CD4-positive, alpha-beta T cell treated with Interferon gamma for 1 hour (primary cell): ENCODE measurements at places on chromosomes 7 and 10.

DNA sequence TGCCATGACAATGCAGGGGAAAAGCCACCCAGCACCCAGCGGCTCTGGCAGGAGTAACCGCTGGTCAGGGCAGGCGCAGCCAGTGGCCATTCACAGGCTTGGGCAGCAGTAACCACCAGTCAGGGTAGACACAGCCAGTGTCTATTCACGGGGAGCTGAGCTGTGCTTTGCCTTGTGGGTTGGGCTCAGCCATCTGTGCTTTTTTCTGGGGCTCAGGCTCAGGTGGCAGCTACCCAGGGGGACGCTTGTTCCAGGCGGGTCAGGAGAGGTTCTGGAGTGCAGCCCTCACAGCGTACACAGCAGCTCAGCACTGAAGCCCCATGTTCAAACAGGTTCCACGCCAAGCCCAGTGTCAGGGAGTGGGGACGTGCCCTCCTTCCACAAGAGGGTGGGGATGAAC, 28.5 kb downstream of the FOXL3 start:
- DNase-seq, result no peak

DNA sequence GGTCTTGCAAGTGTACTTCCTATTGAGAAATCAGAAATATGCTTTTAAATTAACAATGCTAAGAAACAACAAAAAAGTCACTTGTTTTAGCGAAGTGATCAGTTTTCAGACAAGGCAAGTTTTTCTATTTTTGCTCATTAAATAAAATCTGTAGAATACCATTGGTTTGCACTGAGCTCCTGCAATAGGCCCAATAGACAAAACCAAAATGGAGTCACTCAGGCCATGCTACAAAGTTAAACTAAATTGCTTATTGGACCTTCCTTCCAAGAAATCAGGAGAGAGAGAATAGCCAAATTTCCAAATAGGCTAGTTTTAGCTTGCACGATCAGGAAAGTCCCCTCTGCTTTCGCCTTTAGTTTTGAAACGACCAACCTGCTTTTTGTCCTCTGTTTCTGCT, 73.4 kb upstream of the SLC13A1 start:
- DNase-seq, result no peak

GRCh38 chr10:59078978-59079377, 97.5 kb upstream of the PHYHIPL start:
- DNase-seq, result no peak

DNA sequence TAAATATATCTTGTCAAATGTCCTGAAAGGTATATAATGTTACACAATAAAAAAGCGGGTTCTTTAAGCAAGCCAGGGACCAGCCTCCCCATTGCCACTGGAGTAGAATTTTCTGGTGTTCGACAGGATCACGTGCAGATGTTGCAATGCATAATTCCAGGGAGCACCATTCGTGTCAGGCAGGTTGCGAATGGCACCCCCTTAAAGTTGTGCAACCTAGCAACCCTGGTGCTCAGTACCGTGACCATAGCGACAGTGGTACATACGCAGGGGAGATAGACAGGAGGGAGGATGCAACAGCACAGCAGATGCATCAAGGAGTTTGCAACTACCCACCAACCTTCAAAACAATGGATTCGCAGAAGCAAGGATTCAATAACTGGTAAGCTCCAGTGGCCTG, 6.6 kb upstream of the BMPR1A start:
- no peak for DNase-seq

DNA sequence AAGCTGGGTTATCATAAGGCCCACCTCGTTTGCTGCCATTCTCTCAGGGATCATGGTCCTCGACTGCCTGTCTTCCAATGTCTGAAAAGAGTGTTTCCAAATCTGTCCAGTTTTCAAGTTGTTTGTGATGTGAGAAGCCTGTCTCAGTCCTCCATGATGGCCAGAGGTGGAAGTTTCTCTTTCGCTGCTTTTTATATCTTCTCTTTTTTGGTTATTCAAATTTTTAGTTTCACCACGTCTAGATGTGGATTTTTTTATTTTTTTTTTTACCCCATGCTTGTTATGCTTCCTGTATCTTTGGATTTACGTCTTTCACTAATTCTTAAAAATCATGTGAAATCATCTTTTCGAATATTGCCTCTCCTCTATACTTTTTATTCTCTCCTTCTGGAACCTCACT, 6.1 kb upstream of the RBM33 start:
- DNase-seq, result no peak

- no peak for DNase-seq
These were observed 31.5 kb upstream of the GSAP start for GRCh38 chr7:77447616-77448015.

DNA sequence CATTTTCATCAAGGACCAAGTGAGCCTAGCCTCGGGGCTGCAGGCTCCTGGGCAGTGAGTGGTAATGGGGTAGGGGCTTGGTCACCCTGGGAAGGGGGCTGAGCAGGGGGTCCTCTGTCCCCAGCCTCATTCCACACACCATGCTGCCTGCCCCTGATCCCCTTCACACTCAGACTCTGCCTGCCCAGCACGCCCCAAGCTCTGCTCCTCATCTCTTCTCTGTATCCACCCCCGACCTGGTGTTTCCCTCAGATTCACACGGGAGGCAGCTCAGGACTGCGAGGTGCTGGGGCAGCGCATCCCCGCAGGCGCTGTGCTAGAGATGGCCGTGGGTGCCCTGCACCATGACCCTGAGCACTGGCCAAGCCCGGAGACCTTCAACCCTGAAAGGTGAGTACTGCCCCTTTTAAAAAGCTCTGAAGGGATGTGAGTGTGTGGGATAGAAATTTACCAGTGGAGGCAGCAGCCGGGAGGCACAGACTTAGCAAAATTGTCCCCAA, 47.2 kb downstream of the PARP12 start:
- DNase-seq, result no peak

DNA sequence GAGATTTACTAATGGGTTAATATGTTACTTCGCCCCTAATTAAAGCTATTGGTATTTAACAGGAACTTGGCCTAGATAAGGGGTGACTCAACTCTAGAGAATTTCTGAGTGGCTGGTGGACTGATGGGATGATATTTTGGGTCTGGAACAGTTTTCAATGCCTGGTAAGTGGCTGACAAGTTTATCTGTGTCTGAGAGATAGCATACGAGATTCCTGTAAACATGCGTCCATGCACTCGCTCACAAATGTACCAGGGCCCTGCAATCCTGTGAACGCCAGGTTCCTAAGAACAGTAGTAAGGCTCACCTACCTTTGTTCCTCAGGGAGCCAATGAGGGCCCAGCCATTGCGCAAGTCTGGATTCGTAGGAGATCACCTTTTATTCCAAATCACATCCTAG, 683.8 kb upstream of the ANKRD30A start:
- DNase-seq, result no peak

DNA sequence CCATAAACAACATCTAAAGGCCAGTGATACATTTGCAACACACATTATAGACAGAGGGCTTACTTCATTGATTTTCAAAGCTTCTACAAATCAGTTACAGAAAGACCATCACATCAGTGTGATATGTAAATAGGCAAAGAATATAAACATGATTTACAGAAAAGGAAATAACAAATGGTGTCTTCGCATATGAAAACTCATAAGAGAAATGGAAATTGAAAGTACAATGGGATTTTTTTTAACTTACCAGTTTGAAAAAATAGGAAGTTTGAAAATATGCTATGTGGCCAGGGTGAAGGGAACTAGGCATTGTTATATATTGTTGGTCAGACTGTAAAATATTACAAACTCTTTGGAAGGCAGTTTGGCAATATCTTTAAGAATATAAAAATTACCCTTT, 27.3 kb downstream of the SEC23IP start:
- DNase-seq, result no peak

GRCh38 chr7:112092709-112093395, 113.3 kb downstream of the DOCK4 start:
- DNase-seq, result no peak

- no peak for DNase-seq
These were observed at the start of gene EGFR for GRCh38 chr7:55018361-55019190. TSS of gene EGFR (plus strand) at chr7:55019017. CDS start at chr7:55019278, 261 bp downstream.

- DNase-seq, result peak; percentile 34
These were observed 8.7 kb upstream of the CALHM1 start for GRCh38 chr10:103467406-103467805.

DNA sequence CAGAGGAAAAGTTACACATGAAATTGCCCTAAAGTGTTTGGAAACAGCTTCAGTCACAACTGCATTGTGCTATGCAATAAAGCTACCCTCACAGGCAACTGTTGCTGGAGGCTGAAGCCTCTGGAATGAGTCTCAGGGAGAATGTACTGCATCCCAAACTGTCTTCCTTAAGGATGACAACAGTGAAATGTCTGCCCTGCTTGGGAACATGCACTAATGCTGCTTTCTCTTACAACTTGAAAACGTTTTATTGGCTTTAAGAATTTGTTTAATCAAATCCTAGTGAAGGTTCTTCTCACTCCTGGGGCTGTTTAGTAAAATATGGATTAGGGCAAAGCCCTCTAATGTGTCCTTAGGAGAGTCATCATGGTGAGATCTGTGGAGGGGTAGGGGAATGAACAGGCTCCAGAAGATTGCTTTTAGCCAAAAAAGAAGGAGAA, 215.4 kb downstream of the TWIST1 start:
- no peak for DNase-seq

DNA sequence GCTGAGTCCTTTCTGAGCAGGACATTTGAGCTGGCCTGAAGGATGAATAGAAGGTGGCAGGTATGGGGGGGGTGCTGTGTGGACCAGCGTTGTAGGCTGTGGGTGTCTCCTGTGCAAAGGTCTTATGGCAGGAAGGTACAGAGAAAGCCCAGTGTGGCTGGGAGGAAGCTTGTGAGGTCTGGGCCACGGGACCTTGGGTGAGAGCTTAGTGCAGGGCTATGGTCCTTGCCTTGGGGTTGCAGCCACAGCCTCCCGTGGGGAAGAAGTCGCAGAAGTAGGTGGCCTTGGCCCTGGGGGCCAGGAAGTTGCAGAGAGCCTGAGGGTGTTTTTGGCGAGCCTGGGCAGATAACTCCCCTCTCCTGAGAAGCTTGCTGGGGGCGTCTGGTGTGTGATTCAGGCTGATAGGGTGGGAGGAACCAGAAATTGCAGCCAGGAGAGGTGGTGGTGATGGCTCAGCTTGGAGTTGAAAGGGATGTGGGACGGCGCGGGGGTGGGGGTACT, 172.0 kb upstream of the TNRC18 start:
- no peak for DNase-seq

GRCh38 chr7:19290968-19291367, 145.7 kb upstream of the FERD3L start:
- DNase-seq, result no peak

- DNase-seq, result no peak
These were observed 4.3 kb downstream of the EBF3 start for GRCh38 chr10:129959544-129960480.

GRCh38 chr7:117091721-117092120, 138.4 kb downstream of the ST7 start:
- DNase-seq, result no peak

DNA sequence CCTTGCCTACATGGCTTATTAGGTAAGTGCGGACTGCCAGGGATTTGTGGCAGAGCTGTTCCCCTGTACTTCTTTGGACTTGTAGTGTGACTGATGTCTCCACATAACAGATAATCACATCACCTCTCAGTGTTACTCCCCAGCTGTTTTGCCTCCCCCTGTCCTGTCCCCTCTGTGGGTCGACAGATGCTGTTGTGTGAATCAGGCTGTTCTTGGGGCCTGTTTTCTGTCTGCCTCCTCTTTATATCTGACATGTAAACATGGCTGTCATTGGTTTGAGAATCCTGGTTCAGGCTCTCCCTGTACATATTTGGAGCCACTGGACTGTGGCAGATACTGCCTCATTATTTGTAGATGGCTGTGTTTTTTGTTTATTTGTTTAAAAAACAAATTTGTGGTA, 22.7 kb downstream of the CCNY start:
- DNase-seq, result no peak

- DNase-seq, result no peak
These were observed 61.2 kb downstream of the CDH23 start for GRCh38 chr10:71457908-71458307.

GRCh38 chr7:131564640-131565039, 8.2 kb upstream of the PODXL start:
- DNase-seq, result no peak

DNA sequence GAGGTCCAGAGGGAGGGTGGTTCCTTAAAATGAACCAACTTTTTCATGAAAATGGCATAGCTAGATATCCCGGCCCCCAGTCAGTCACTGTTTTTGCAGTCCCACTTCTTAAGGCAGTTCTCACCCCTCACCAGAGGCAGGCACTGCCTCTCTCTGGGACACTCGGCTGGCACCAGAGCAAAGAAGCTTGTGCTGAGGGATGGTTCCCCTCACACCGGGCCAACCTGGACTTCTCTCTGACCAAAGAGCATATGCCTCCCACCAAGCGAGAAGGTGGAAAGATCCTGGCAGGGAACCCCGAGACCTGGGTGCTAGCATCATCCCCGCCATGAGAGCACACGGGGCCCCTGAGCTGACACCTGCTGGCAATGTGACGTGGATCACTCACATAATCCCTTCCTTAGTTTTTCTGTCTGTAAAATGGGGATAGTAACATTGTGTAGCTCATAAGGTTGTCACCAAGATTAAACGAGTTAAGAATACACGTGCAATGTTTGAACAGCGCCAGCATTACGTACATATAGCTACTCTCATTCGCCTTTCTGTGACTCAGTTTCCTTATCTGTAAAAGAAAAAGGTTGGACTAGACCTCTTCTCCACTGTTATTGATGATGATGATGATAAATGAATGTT, 88.5 kb downstream of the PARP12 start:
- DNase-seq, result no peak

GRCh38 chr7:93040355-93040754, 77.4 kb downstream of the SAMD9 start:
- no peak for DNase-seq

GRCh38 chr10:13505052-13505680, 23.6 kb downstream of the BEND7 start:
- no peak for DNase-seq

GRCh38 chr7:47358357-47358756, 223.6 kb downstream of the TNS3 start:
- no peak for DNase-seq

DNA sequence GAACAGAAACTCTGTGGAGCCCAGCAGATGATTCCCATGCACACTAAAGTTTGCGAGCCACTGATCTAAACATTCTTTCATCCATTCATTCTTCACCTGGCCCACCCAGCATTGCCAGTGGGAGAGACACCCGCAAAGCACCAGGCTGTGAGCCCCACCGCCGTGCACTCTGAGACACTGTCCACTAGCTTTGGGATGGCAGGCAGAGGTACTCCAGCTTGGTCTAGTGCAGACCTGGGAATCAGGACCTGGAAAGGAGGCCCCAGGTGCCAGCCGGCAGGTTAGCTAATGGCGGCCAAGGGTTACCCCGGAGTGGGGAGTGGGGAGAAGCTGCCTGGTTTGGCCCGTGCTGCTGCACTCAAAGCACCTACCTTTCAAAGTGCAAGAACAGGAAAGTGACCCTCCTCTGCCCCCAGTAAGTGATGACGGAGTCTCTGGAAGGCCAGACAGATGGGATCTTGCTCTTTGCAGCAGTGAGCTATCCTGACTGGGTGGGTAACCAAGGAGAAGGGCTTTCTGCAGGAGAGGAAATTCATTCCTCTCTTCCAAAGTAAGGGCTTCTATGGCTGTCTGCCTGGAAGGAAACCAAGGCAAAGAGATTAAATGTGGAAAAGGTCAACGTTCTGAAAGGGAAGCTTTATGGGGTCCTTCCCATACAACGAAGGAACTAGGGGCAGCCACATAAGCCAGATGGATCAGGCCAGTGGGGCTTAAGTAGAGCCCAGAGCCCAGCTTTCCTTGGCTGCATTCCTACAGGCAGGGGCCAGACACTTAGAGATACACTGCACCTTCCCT, 74.2 kb upstream of the LRRC4 start:
- no peak for DNase-seq

- no peak for DNase-seq
These were observed 254.6 kb downstream of the PTEN start for GRCh38 chr10:88117869-88118632.
